Natural killer cell (primary cell): ENCODE measurements at places on chromosomes 4 and X.

DNA sequence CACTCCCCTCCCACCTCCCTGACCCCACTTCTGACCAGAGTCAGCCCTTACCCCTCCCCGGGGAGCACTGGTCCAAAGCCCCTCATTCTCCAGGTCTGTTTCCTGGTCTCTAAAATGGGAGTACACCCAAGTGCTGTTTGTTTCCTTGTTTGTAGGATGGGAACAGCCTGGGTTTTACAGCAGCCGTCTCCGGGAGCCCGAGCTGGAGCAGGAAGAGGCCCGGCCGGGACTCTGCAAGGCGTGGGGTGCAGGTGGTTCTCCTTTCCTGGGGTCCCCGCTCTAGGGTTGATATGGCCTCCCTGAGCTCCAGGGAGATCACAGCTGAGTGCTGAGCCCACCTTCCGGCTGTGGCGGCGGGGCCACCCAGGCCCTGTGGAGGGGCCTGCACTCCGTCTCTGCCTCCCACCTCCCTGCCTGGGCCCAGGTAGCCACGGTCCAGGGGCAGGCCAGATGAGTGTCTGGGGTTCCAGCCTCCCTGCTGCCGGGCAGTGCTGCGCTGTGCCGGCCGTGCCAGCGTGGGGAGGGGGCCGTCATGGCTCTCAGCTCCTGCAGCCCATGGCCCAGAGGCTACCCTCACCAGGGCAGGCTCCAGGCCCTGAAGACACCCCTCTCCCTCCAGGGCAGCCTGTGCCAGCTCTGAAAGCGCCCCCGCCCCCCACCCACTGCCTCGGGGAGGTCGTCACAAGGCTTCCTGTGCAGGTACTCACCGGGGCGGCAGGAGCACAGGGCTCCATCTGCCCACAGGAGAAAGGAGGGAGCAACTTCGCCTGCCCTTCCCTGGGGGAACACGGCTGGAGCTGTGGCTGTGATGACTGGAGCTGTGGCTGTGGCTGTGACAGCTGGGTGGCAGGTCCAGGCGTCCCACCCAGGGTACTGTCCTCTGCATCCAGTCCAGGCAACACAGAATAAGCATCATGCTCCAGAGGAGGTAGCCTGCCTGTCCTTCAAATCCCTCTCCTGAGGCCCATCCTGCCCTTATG is 98.8 kb downstream of the ADRA2C start:
- no peak for DNase-seq

GRCh38 chrX:129784371-129784770 is 4.6 kb downstream of the SASH3 start:
- DNase-seq: no peak

- DNase-seq: no peak
Observed at GRCh38 chrX:138788771-138789170, 77.3 kb upstream of the FGF13 start.

- DNase-seq: no peak
Observed at GRCh38 chrX:790783-791360, 160.3 kb downstream of the SHOX start.

DNA sequence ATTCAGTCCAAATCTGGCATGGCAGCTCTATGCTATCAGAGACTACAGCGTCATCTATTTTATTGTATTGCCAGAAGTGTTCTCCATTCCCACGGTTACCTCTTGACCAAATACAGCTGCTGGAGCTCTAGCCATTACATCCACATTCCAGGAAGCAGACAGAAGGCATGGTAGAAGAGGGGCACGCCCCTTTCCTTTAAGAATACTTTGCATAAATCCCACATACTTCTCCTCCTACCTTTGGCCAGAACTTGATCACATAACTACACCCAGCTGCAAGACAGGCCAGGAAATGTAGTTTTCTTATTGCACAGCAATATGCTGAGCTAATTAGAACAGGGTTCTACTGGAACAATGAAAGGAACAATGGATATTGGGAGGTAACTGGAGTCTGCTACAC is 14.9 kb downstream of the SLC9A7 start:
- DNase-seq: no peak

- DNase-seq: no peak
Observed at GRCh38 chr4:34643476-34643875, 1600.8 kb downstream of the ARAP2 start.

- no peak for DNase-seq
Observed at GRCh38 chrX:96481831-96482230, 202.8 kb upstream of the DIAPH2 start.

GRCh38 chrX:74534569-74535038 is 79.8 kb downstream of the RLIM start:
- no peak for DNase-seq

DNA sequence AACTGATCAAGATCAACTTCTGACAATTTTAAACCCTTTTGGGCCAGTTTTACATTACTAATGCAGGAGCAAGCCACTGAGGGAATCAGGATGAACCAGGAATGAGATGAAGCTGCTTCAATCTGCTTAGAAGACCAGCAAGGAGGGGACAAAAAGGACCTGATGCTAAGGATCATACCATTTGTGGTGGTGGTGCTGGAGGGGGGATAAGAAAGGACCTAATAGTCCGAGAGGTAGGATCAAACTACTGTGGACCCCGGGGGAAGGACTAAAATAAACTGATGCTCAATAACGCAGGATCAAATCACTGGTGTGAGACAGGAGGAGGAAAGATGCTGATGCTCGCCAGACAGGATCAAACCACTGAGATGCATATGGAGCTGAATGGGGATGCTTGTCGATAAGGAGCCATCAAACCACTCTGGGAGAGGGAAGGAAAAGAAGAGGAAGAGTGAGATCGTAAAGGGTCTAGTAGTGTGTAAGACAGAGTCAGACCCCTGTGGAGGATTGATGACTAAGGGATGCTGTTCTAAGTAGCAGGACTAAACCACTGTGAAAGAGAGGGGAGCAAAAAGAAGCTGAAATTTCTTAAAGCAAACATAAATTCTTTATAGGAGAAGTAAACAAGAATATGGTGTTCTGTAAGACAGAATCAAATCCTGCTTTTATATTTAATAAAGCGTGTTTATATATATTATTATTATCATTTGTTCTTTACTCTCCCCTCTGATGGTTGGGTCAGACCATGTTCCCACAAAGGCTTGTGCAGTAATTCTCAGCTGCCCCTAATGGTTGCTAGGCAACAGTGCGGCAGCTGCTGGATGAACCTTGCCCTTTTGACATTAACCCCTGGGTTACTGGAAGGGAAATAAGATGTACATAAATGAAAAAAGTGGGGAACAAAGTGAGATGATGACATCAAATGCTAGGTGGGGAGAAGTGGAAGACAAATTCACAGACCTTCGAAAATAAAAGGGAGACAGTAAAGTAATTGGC is 432.5 kb upstream of the FGF16 start:
- no peak for DNase-seq

DNA sequence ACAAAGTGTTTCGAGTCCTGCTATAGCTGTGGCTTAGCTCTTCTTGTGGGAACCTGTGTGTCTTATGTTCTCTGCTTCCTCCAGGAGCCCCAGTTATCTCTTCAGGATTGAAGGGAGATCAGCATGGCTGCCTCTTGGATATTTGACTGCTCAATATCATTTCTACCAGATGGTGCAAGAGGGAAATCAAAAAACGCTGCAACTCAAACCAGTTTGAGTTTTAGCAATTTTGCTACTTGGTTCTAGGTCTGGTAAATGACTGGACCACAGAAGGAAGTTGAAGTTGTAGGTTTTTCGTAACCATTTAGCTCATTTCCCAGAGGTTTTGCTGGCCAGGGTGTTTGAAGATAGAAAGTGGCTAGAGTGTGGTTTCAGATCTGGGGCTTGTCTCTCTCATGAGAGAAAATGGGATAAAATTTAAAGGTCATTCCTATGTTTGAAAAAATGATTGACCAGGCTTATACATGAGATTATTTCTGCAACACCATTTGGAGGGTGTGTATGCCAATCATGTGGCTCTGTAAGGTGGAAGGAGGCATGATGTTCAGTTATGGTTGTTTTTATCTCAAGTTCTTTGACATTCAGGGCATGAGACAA is 210.4 kb downstream of the SPRY1 start:
- peak; percentile 10 for DNase-seq

DNA sequence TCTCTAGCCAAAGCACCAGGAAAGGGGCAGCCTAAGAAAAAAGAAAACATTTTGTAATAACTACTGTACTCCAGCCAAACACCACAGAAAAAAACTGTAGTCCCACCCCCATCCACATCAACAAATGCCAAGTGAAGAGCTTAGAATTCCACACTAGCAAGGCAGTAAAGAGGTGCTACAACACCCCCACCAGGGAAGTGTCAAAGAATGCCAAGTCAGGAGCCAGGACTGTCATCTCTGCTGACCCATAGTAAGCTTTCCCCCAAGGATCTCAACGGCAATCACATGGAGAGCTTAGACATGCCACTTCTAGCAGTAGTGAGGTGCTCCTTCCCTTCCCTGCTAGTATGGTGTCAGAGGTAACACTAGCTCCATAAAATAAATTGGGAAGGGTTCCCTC is 34.4 kb upstream of the CCDC160 start:
- no peak for DNase-seq

- no peak for DNase-seq
Observed at GRCh38 chr4:132593717-132594400, 555.2 kb upstream of the PCDH10 start.

DNA sequence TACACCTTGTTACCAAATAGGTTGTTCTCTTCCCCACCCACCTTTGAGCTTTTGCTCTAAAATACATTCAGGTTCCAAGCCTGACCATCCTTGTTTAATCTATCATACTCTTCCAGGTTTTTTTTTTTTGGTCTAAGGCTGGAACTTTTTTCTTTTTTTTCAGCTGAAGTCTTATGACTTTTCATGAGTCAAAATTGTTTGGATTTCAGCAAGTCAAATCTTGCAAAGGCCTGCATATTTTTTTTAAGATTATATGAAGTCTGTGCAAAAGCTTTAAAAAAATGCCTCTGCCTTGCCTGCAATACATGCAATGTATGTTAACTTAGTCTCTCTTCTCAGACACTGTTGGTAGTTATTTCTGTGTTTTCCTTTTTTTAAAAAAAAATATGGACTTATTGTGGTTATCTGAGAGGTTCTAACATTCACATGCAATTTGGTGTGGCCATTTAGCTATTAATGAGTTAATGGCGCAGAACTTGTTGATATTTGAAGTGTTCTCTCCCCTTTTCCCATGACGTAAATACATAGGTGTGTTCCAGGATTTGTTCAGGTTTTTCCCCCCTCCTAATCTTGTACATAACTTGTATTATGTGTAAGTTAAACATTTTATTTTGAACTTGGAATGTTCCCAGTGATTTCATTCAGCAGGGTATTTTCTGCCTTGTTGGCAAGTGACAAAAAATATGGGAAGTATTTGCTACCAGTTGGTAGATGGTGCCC is 58.7 kb downstream of the CCKAR start:
- no peak for DNase-seq

DNA sequence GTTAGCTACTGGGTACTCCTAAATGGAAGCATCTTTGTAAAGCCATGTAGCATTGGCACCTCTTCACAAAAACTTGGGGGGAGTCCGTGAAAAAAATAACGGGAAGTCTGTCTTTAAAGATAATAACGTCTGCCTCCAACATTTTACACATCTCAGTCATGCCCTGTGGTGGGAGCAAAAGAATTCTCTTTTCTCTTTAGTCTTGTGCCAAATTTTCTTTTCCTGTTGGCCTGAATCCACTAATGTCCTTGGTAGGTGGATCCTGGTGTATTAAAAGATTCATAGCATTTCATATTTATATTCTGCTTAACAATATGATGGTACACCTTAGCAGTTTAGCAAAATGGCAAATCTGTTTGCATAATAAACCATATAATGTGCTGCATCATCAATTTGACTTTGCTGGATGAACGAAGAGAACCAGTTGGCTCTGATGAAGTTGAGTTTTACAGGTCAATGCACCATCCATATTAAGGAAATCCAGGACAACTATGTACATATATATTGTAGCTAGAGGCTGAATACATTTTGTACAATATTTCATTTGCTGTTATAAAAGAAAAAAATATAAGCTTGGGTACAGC is 746.4 kb upstream of the MAGEB2 start:
- no peak for DNase-seq

- peak; percentile 5 for DNase-seq
Observed at GRCh38 chr4:125283707-125284279, 31.0 kb upstream of the FAT4 start.

DNA sequence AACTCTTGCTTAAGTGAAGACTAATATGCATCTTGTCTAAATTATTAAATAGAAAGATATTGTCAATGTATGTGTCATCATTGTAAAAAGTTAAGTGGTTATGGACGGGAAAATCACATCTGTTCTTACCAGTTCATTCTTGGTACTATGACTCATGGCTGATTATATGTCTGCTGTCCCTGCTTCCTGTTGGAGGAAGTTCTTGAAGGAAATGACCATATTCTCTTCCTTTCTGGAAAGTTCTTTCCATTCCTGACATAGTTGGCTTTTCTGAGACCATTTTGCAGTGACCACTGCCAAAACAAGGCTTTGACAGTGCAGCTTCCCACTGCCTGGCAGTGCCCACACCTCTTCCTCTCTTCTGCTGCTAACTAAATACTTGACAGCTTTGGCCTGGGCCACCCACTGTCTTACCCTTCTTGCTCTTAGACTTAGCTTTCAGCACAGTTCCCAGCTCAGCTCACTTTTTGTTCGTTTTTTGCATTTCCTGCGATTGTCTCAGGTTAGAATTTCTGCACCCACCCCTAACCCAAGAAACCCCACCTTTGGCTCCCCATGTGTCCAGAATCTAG is 13.2 kb upstream of the CLDN24 start:
- no peak for DNase-seq

DNA sequence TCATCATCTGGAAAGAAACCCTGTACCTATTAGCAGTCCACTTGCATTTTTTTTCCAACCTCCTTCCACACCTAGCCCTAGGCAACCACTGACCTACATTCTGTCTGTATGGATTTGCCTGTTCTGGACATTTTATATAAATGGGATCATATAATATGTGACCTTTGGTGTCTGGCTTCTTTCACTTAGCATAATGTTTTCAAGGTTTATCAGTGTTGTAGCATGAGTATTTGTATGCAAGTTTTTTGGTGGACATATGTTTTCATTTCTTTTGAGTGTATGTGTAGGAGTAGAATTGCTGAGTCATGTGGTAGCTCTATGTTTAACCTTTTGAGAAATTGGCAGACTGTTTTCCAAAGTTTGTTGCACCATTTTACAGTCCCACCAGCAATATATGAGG is 198.6 kb downstream of the CEP135 start:
- DNase-seq: no peak

- DNase-seq: no peak
Observed at GRCh38 chr4:17787315-17787714, 5.9 kb upstream of the FAM184B start.

GRCh38 chr4:48467891-48468290 is 15.3 kb upstream of the SLC10A4 start:
- no peak for DNase-seq

DNA sequence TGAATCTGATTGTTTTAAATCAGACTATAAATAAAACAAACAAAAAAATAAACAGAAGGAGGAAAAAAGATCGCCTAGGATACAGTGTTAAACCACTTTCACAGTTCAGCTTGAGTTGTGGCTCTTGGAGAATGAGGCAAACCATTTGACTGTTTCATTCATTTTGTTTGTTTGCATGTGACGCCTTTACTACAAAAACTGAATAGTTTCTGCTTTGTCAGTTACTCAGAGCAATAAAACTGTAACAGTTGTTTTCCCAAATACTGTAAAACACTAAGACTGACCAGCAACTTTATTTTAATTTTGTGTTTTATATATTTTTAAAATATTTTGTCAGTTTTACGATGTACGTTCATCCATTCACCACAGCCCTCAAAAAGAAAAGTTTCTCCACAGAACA is 214.5 kb downstream of the FBXW7 start:
- DNase-seq: no peak

GRCh38 chr4:35358001-35358584 is 886.2 kb downstream of the ARAP2 start:
- DNase-seq: no peak
